Stimulated activated CD8-positive, alpha-beta memory T cell treated with anti-CD3 and anti-CD28 coated beads, Interleukin-7, amount 100 ng/mL, for 1 hour (primary cell): ENCODE measurements at places on chromosomes 7 and 10.

- DNase-seq, result no peak
Measured at GRCh38 chr10:75751232-75751631, 319.8 kb downstream of the LRMDA start.

DNA sequence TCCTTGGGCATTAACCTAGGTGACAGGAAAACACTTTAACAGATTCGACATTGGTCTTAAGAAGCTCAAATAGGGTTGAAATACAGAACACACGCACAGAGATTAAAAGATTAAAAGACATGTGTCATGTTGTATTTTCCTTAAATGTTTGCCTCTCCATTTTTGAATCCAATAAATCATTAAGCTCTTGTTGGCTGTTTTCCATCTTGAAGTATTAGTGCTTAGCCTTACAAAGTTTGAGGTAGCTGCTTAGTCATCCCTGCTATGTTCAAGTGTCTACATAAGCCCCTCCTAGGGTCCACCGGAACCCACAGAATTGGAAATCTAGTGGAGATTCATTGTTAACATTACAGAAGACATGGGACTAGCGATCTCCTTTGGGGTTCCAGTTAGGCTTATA lies 12.7 kb upstream of the GJD4 start:
- no peak for DNase-seq

GRCh38 chr10:23063045-23063972 lies 32.1 kb upstream of the MSRB2 start:
- no peak for DNase-seq

GRCh38 chr10:11475831-11476434 lies 135.5 kb downstream of the USP6NL start:
- no peak for DNase-seq

GRCh38 chr7:69862413-69863064 lies 264.3 kb downstream of the AUTS2 start:
- no peak for DNase-seq

- no peak for DNase-seq
Measured at GRCh38 chr7:69814421-69814962, 216.2 kb downstream of the AUTS2 start.

GRCh38 chr10:100825325-100825875 lies 80.0 kb downstream of the PAX2 start:
- no peak for DNase-seq

DNA sequence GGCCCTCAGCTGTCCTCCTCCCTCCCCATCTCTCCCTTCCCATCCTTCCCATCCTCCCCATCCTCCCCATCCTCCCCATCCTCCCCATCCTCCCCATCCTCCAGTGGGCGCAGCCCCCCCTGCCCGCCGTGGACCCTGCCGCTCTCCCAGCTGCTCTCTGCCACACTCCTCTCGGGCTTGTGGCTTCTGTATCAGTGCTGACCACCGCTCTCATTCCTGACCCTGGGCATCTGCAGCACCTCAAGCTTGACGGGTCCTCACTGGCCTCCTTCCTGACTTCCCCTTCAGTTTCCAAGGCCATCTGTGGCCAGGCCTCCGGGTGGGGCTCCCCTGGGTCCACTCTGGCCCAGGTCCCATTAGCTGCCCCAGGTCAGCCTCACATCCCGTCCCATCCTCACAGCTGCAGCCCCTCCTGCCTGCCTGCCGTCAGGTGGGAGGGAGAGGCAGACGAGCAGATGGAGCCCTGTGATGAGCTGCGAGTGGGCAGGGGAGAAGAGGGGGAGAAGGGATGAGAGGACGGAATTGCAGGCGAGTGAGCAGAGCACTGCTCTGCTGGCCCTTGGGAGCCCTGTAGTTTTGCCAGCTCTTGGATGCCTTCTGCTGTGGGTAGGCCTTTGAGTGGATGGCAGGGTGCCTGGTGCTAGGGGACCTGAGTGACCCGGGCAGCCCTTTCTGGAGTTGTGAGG lies 35.7 kb downstream of the LHPP start:
- no peak for DNase-seq

GRCh38 chr10:6678956-6679355 lies 98.9 kb upstream of the PRKCQ start:
- no peak for DNase-seq

- DNase-seq, result no peak
Measured at GRCh38 chr7:151917791-151918509, 38.3 kb upstream of the GALNTL5 start.

DNA sequence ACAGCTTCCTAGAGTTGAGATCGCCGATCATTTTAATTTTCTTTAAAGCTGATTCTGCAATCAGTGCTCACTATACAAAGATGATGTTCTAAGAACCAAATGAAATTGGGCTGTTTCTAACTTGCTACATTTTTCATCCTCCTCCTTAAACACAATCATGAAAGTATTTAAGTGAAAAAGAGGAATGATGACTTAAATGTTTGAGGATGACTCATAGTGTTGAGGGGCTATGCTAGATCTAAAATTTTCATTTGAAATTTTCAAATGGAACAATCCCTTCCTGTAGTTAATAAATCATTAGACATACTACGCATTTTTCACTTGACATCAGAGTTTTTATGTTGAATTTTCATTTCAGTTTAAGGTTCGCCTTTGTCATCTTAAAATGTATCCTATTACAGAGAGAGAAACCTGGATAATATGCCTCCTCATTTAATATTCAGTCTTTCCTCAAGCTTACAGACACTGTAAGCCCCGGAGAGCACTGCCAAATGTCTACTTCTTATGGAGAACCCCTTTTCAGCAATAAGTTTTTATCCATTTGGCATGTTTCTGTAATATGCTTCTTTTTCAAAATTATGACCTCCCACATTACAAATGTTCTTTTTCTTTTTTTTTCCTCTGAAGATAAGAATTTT lies 499.6 kb downstream of the MAGI2 start:
- no peak for DNase-seq

GRCh38 chr10:114684084-114684821 lies 26.2 kb upstream of the ABLIM1 start:
- no peak for DNase-seq

GRCh38 chr10:29243750-29244149 lies 45.1 kb upstream of the LYZL1 start:
- no peak for DNase-seq

DNA sequence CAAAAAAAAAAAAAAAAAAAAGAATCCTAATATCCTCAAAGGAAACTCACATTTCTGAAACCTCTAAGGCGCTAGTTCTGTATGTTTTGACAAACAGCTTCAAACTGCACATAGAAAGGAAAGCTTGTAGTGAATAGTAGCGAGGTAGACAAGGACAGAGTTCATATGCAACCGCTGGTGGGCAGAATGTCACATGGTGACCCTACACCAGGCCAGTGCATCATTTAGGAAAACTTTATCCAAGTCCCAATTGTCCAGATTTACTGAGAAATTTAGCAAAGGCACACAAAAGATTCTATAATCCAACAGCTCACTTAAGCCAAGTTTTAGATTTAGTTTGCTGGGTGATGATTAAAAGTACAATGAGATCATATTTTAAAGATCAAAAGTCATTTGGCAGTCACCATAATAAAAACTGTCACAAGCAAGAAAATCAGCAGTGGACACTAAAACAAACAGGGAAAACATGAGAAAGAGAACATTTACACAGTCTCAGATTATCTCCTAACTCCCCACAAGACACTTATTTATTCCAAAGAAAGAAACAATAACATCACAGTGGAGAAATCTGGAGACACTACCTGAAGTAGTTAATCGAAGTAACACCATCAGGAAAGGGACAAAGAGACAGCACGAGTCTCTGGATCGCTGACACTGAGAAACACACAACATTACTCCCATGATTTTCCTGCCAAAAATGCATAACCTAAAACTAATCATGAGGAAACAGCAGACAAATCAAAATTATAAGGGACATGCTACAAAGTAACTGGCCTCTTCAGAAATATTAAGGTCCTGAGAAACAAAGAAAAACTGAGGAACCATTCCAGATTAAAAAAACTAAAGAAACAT lies 20.2 kb downstream of the FAM204A start:
- no peak for DNase-seq

DNA sequence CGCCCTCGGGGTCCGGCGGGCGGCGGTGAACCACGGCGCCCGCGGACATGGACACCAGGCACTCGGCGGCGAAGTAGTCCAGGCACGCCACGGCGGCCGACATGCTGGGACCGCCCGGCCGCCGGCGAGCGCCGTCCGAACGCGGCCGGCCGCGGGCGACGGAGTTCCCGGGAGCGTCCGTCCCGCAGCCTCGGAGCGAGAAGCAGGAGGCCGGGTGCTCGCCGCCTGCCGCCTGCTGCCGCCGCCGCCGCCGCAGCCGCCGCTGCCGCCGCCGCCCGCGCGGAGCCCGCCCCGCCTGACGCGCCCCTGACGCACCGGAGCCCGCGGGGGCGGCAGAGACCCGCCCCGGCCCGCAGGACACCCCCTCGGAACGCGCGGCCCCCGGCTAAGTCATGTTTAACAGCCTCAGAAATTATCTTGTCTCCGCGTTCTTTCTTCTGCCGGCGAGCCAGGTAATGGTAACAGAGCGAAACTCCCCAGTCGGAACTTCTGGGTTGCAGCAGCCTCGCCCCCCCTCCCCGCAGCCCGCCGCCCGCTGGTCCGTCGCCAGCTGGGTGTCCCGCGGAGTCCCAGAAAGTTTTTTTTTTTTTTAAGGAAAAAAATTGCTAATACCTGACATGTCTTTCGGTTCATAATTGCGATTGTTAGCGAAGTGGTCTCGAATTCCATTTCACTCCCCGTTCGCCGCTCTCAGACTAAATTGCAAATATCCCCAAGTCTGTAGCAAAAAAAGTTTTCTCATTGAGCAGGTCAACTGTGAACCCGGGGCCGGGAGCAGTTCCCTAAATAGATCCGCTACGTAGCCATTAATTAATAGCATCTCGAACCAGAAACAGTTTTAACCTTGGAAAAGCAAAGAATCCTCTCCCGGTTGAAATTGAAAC lies at the start of gene KLF14:
Gene KLF14, minus strand, starts transcription at position 277 of the 884 bp plus-strand sequence. Its CDS starts 174 bp downstream, at position 103.
- DNase-seq, result peak; percentile 2

DNA sequence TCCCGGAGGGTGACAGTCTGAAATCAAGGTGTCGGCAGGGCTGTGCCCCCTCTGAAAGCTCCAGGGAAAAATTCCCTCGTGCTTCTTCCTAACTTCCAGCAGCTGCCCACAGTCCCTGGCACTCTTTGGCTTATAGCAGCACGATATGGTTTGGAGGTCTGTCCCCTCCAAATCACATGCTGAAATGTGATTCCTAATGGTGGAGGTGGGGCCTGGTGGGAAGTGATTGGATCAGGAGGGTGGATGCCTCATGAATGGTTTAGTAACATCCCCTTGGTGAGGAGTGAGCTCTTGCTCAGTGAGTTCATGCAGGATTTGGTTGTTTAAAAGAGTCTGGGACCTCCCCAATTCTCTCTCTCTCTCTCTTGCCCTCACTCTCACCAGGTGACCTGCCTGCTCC lies 51.1 kb downstream of the GPAM start:
- no peak for DNase-seq

- DNase-seq, result no peak
Measured at GRCh38 chr7:370775-371118, 80.8 kb downstream of the FOXL3 start.

DNA sequence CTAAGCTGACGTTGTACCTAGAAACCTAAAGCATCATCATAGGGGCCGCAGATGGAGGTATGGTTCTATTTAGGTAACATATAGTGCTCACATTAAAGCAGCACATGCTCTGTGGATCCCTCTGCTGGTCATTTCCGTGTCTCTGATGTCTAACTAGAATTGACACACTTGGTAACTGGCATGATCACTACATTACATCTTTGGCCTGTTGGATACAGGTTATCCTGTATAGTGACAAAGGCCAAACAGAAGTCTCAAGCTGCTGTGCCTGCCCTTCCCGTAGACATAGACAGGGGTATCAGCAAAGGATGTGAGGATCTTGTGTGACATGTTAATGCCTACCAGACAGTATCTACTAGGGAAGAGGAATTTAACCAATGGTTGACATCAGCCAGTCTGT lies 51.2 kb downstream of the KIF5B start:
- DNase-seq, result no peak

GRCh38 chr10:75038335-75038734 lies 73.1 kb upstream of the SAMD8 start:
- DNase-seq, result no peak

- no peak for DNase-seq
Measured at GRCh38 chr10:24223953-24224352, 15.0 kb downstream of the KIAA1217 start.

DNA sequence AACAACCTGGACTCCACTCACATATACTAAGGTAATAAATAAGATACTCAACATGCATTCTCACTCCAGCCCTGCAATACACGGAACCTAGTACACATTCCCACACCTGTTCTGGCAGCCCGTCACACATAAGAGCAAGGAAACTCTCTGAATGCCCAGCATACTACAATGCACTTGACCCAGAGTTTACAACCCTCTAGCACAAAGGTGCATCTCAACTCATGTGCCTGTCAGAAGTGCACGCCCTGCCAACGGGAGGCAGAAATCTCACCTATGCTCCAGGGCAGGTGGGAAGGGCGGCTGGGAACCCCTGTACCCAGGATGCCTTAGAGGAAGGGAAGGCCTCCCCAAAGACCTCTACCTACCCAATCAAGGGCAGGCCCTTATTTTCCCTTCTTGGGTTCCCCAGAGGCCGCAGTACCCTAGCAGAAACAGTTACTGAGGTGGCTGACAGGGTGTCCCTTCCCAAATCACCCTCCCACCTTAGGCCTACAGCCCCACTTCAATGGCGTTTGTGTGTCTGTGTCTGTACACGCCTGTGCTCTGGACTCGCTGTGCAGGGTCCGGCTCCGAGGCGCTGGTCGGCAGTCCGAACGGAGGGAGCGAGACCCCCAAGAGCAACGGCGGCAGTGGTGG lies 2.0 kb downstream of the EVX1 start:
- DNase-seq, result no peak

GRCh38 chr10:49172061-49172776 lies 16.0 kb downstream of the TMEM273 start:
- DNase-seq, result no peak

GRCh38 chr7:76505168-76506080 lies 4.9 kb upstream of the UPK3B start:
- DNase-seq, result no peak

- no peak for DNase-seq
Measured at GRCh38 chr7:35908331-35909216, 107.7 kb downstream of the SEPTIN7 start.

- no peak for DNase-seq
Measured at GRCh38 chr7:30175180-30175579, 40.4 kb downstream of the MTURN start.

DNA sequence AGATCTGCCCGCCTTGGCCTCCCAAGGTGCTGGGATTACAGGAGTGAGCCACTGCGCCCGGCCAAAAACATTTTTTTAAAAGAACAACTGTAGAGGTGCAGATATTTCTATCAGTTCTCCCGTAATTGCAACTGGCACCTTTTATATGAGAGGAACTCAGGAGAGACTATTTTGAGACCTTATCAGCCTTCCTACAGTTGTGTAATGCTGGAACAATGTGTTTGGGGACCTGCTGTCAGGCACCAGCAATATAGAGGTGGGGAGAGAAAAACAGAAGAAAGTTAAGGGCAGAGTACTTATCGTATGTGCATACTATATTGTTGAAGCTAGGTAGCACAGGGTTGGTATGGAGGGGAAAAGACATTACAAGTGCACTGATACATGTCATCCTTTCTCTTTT lies 343.8 kb upstream of the ANKRD30A start:
- no peak for DNase-seq

GRCh38 chr7:73340514-73340913 lies 12.6 kb downstream of the FKBP6 start:
- no peak for DNase-seq

- no peak for DNase-seq
Measured at GRCh38 chr7:23100697-23101096, 4.9 kb upstream of the KLHL7 start.

- DNase-seq, result no peak
Measured at GRCh38 chr10:82041018-82041417, 166.0 kb downstream of the NRG3 start.
